Activated gamma-delta T cell treated with anti-CD3 and anti-CD28 coated beads, Interleukin-2, amount 50 U/mL, for 16 hours (primary cell): ENCODE measurements at places on chromosomes 6 and 20.

GRCh38 chr20:48287021-48287494 is 501.8 kb upstream of the SULF2 start:
- no peak for DNase-seq

DNA sequence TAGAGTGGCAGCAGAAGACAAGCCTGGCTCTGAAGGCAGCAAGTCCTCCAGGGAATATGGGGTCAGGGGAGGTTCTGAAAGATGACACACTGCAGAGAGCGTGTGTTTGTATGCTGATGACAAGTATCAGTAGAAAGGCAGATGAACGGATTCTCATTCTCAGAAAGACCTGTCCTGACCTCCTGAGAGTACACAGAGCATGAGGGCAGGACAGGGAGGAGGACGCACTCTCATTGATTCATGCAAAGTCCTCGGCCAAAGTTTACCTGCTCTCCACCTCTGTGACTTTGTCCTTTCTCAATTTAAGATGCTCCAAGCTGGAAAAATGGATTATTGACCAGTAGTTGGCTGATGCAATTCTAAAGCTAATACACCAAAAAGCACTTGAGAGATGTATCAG is 156.7 kb downstream of the LPA start:
- DNase-seq: no peak

GRCh38 chr20:8724884-8725283 is 344.0 kb upstream of the PLCB4 start:
- DNase-seq: no peak

- DNase-seq: no peak
Measured at GRCh38 chr6:31502586-31502985, 4.6 kb downstream of the MICB start.

- no peak for DNase-seq
Measured at GRCh38 chr20:41951615-41952014, 333.4 kb upstream of the CHD6 start.

- DNase-seq: no peak
Measured at GRCh38 chr20:62692801-62693523, 15.7 kb upstream of the NTSR1 start.

DNA sequence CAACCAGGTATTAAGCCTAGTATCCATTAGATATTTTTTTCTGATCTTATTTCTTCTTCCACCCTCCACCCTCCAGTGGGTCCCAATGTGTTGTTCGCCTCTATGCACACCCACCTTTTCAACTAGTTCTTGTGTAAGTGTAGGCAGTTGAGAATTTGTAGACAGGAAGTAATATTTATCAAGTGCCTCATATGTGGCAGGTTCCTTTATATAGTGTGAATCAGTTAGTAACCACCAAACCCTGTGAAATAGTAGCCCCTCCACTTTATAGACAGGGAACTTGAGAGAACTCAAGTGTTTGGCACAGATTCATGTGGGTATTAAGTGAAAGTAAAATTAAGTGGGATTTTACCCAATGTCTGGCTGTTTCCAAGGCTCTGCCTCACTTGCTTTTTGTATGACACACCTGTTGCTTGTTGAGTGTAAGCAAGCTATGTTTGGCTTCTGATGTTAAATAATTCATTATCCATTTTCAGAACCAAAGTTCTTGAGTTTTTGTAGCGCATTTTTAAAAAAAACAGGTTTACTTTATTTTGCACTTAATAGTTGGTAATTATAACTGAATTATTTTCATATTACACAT is 24.8 kb downstream of the AFDN start:
- DNase-seq: no peak

DNA sequence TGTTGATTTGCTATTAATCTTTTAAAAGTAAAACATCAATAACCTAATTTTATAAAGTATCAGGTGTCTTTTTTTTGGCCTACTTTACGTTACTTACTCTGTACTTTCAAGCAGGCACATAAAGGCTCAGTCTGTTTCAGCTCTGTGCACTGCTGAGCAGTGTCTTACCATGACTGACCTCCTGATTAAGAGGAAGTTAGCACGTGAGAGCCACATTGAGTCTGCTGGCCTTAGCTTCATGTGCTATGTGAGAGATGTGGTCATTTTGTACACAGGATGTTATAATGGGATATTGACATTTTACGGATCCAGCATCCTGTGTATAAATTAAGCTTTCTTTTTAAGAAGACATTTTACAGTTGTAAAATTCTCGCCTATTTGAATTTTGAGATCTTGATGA is 31.9 kb downstream of the ARID1B start:
- DNase-seq: no peak

GRCh38 chr6:159821122-159821521 is 21.0 kb downstream of the PNLDC1 start:
- no peak for DNase-seq

DNA sequence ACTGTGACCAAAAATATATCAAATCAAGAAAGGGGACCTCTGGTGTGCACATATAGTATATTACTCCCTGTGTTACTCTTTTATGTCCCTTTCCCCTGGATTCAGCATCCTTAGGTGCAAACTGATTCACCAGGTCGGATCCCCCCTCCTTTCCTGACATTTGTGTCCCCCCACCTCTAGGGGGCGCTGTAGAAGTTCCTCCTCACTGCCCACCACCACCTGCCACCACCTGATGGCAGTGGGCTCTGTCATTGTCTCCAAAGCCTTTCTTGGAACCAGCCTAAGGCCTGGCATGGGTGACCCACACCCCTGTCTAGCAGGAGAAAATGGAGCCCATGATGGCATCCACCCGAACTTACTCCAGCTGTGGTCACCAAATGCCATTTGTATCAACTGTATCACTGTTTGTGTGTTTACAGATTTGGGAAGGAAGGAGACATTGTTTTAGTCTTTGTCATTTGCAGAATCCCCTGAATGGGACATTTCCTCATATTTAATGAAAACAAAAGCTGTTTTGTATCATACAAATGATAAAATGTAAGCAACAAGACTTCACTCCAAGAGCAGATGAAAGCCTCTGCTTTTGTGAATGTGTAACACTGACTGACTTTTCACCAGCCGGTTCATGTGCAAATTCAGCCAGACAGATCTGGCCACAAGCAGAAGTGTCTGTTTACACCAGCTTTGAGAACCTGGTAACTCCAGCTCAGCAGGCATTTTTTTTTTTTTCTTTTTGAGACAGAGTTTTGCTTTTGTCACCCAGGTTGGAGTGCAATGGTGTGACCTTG is 66.2 kb downstream of the ARMC2 start:
- DNase-seq: no peak

DNA sequence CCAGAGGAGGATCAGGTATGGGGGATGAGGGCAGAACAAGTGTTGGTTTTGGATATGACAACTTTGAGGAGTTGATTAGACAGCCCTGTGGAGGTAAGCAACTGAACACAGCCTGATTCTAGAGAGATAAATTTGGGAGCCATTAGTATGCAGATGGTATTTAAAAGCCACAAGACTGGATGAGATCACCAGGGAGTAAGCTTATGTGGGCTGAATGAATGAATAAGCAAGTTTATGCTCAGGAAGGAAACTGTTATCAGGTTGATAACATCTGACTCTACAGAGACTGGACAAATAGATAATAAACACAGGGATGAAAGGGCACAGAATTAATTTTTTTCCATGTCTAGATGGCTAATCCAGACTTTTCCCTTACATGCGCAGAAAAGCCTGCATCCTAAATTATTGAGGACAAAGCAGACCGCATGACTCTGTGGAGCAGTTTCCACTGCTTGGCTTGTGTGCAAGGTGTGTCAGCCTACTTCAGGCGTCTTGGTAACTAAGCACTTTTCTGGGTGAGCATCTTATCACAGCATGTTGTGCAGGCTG is 150.6 kb downstream of the GJA10 start:
- DNase-seq: no peak

GRCh38 chr20:44586289-44586911 is 4.0 kb downstream of the PKIG start:
- DNase-seq: no peak

DNA sequence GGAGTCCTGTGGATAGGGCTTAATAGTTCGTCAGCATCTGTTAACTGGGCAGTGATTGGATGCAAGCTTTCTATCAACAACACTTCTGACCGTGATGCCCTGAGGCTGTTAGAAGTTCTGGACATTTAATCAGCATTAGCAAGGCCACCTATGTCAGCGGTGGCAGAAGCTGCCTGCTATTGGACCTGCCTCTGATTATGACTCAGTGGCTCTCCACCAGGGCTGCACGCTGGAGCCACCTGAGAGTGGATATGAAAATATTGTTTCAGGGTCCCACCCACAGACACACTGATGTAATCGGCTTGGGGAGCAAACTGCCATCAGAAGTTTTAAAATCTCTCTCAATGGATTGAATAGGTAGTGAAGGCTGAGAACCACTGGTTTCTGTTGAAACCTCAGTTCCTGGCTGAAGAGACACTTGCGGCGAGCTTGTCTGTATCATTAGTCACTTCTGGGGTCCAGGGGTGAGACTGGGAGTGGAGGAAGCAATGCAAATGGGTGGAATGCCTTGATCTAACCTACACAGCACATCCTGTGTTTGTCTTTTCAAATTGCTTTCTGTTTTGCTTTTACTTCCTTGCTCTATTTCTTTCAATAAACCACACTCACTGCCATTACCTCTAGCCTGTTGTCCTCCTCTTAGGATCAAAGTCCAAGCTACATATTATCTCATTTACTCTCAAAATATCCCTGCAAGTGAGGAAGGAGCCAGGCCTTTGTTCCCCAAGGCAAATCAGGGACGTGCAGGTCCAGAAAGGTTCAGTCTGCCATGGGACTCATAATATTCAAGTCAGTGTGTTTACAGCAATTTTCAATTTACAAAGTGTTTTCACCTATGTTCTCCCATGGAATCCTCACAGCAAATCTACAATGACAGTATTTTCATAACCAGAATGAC is 4.2 kb downstream of the CLIC5 start:
- DNase-seq: peak; percentile 50

- DNase-seq: no peak
Measured at GRCh38 chr20:58238490-58238889, 10.0 kb upstream of the ANKRD60 start.

GRCh38 chr6:16338577-16339264 is 100.3 kb downstream of the GMPR start:
- DNase-seq: no peak

DNA sequence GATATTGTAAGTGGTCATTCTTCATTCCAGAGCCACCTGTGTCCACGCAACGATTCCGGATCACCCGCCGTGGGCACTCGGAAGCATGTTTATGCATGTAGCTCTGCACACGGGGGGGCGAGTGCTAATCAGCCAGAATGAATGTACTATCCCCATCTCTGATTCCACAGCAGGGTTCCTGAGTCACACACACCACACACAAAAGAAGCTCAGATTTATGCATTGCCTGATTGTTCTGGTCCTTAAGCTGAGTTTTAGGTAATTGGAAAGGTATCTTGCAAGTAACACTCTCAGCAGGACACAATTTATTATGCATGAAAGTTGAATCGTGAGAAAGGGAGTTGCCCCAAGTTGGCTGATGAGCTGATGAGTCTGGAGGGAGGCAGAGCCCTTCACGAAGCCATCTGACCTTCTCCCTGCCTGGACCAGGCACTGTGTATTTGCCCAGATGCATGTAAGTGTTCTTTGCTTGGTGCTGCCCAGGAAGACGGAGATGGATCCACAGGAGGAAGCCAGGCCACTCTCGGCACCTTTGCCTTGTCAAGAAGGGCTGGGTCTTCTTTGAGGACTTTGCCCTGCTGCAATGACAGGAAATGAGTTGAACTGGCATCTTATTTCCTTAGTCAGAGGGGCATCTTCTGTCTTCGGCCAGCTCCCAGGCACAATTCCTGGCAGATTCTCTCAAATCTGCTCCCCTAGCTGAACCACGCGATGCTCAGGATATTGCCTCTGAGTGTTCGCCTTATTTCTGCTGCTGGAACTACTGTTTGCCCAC is 141.1 kb downstream of the SYNDIG1 start:
- DNase-seq: no peak

DNA sequence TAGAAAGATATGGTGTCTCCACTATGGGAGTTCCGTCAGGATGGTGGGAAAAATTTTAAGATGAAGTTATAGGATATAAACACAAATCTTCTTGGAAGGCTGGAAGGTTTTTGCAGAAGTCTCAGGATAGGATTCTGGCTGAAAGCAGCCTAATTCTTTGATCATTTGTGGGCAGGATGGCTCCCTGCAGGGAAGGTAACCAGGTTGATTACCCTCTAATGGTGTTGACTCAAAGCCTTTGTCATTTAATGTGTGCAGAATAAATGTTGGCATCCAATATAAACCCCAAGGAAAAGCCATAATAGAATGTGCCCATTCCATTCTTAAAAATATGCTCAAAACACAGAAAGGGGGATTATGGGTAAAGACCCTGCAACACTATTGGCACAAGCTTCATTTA is 204.3 kb downstream of the EPM2A start:
- no peak for DNase-seq

- DNase-seq: no peak
Measured at GRCh38 chr20:61954276-61955021, 111.2 kb downstream of the TAF4 start.

GRCh38 chr6:109686566-109687265 is 4.3 kb downstream of the AK9 start:
- DNase-seq: no peak

DNA sequence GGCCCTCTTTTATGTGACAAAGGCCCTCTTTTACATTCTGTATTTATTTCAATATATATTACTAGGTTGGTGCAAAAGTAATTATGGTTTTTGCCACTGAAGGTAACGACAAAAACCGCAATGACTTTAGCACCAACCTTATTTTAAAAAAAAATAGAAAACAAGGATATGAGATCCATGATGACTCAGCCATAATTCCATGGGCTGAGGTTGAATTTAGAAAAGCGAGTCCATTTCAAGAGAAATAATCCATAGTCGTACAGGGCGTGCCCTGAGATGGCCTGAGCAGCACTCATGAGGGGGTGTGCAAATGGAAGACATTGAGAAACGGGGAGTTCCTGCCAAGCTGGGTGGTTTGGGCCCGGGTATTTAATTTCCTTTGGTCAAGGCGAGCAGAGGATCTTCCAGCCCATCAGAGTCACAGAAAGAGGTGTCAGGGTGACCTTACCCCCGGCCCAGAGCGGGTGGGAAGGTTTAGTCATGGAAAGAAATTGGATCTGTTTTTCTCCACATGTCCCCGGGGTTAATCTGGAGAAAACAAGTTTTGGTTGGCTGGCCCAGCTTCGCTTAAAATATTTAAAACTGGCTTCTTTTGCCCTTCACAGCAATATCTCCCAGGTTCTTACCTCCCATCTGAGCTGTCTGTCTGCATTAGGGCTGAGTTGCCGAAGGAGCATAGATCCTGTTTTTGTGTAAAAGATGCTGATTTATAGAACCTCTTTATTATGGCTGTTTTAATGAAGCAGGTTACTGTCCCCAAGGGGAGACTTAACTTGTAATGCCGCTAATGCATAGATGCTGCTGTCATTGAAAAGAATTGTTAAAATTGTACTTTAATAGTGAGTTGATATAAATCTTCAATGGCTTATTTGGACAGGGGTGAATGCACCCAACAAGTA is 255.6 kb downstream of the PREX1 start:
- no peak for DNase-seq

- no peak for DNase-seq
Measured at GRCh38 chr6:128595544-128595943, 75.1 kb upstream of the PTPRK start.

GRCh38 chr6:111628142-111628850 is 22.6 kb upstream of the TRAF3IP2 start:
- no peak for DNase-seq

DNA sequence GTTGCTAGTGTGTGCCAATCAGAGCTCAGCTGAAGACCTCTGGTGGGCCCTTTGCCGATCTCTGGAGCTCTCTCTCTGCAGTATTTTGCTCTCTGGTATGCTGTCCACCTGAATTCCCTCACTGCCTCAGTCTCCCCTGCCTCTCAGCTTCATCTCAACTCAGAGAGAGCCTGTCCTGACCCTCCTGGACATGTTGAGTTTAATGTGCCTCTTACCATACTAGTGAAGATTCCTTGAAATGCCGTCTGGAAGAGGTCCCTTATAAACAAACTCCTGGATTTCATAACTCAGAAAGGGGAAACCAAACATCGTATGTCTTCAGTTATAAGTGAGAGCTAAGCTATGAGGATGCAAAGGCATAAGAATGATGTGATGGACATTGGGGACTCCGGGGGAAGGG is 231.1 kb upstream of the ZNF217 start:
- no peak for DNase-seq
